ENCODE measurements at places on chromosomes 4 and X.
A peak's percentile ranks its signal among the peaks of the same experiment; 100 is the strongest.

DNA sequence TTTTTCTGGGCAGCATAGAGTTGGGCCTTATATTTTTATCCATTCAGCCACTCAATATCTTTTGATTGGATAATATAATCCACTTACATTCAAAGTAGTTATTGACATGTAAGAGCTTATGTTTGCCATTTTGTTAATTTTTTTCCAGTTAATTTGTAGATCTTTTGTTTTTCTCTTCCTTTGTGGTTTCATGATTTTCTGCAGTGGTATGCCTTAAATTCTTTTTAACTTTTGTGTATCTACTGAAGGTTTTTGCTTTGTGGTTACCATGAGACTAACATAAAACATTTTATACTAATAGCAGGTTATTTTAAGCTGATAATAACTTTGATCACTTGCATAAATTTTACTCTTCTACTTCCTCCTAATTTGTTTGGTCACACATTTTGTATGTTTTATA, 140.8 kb upstream of the GATB start:
- no peak for DNase-seq

DNA sequence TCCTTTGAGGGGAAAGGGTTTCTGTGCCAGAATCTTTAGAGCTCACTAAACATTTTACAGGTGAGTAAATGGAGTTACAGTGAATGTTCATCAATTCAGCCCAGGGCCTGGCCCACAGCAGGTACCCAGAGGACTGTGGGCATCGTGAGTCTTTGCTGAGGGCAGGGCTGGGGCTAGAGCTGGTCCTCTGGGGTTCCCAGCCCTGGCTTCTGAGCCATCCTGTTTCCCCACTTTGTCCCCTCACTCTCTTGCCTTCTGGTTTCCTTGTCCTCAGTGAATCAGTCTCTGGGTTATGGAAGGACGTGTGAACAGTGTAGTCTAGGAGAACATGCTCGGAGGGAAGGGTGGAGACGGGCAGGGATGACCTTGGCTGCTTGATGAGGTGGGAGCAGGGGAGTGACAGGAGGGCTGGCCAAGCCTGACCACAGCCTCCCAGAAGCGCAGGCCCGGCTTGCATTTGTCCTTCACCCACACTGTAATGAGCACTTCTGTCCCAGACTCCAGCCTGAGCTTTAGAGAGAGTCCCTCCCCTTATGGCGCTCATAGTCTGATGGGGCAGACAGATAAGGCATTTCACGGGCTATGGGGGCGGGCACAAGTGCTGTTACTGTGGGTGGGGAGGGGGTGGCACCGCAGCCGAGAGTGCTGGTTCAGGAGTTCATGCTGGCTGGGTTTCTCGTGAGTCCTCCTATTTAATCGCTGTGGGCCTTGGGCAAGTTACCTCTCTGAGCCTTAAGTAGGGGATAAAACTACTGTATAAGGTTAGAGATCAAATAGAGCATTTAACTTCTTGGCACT, 17.3 kb downstream of the TBC1D14 start:
- peak; percentile 52 for DNase-seq

- DNase-seq: no peak
Measured at GRCh38 chr4:25088093-25088952, 57.6 kb upstream of the LGI2 start.

DNA sequence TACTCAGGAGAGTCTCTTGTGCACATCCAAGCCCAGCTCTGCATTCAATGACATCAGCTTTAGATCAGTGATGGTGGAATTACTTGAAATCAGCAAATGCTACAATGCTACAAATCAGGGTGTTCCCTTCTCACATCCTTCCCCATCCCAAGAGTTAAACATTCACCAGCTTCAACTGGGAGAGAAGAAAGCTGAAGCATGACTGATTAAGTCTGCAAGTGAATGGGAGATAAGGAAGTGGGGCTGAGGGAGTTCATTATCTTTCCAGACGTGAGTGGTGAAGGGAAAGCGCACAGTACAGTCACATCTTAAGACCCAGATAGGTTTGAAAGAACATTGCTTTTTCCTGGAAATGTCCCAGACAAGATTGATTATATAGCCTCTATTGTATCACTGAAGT, 26.2 kb upstream of the MAP9 start:
- peak; percentile 8 for DNase-seq

- no peak for DNase-seq
Measured at GRCh38 chr4:3436048-3436797, 5.5 kb upstream of the HGFAC start.

DNA sequence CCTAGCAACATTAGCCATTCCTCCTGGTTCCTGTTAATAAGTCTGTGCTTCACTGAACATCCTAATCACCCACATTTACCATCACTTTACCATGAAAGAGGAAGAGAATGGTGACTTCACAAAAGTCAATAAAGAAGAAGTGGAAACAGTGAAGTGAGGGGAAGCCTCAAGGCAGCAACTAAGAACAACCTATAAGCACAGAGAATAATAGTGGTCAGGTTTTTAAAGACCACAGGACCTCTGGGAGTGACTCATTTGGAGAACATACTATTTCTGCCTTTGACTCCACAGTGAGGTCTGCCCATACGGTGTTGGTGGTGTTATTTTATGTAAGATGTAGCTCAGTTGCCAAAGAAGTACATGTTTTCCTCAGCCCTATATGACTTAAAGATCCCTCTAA, 86.0 kb upstream of the TET2 start:
- no peak for DNase-seq

GRCh38 chr4:15003891-15004738, 1.8 kb downstream of the CPEB2 start:
- peak; percentile 64 for DNase-seq

- no peak for DNase-seq
Measured at GRCh38 chr4:77820649-77821561, 1.7 kb upstream of the CNOT6L start.

GRCh38 chrX:19630776-19631707, 115.7 kb upstream of the MAP3K15 start:
- peak; percentile 47 for DNase-seq

GRCh38 chrX:65407157-65407626, 127.4 kb downstream of the LAS1L start:
- DNase-seq: peak; percentile 64

- peak; percentile 62 for DNase-seq
Measured at GRCh38 chr4:48315728-48316630, 25.4 kb upstream of the SLAIN2 start.
